ENCODE measurements at places on chromosomes 4 and X.
A peak's percentile ranks its signal among the peaks of the same experiment; 100 is the strongest.

DNA sequence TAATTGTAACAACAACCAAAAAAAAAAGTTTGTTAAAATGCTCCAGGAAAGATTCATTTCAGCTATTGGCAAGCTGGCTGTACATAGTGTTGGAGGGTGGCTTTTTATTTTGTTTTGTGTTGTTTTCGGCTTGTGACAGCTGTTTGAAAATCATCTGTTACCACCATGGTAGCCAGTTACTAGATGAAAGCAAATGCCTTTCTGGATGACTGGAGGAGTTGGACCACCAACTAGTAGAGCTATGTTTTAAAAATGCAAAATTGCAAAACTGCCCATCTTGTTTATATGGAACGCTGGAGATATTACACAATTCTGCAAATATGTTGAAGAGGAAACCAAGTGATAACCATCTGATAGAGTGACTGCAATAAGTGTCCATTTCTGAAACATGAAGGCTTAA, 53.2 kb upstream of the TNIP3 start:
- peak; percentile 23 for DNase-seq

- no peak for DNase-seq
Measured at GRCh38 chr4:7280926-7281690, 88.8 kb downstream of the SORCS2 start.

DNA sequence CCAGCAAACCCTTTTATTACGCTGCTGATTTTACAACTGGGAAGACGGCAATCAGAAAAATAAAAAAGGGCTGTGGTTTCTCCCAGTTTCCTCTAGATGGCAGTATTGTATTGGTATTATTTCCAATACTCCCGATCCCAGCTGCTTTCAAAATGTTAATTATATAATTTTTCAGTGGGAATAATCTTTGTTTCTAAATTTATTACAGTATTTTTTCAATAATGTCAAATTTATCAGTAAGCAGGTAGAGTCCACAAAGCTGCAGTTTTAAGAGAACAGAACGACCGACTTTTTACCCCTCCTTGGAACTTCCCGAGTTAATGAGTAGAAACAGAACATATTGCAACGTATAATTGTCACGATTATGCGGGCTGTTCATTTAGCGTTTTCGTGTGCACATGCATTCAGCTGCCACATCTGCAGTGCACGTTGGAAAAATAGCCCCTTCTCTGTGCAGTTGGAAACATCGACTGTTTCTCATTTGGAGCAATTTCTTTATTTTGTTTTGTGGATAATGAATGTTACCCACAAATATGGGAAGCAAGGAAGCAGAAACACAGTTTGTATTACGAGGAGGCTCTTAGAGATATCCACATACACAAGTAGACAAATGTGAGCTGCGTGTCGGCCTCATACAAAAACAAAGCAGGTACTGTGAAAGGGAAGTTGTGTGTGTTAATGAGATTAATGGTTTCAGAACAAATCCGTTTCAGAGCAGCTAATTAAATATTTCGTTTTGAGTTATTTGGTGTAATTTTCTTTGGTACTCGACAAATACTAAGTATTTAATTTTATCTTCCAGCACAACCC, 188.0 kb downstream of the STIM2 start:
- no peak for DNase-seq

- no peak for DNase-seq
Measured at GRCh38 chr4:186499467-186499866, 55.9 kb downstream of the MTNR1A start.

GRCh38 chrX:37754516-37754915, 25.3 kb upstream of the CYBB start:
- no peak for DNase-seq

DNA sequence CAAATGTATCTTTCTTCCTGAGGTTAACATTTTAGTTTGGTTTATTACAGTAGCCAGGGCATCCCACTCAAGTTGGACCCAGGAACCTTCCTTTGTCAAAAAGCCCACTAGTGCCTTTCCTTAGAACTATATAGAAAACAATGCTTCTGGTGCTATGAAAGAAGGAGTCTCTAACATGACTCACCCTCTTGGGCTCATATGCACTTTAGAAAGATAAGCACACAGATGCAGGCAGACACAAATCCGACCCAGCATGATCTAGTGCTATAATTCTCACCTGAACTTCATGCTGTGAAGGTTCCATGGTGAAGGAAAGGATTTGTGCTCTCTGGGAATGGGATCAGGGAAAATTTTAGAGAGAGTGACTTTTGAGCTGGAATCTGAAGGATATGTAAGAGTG, 289.4 kb downstream of the ANKRD50 start:
- DNase-seq: no peak

DNA sequence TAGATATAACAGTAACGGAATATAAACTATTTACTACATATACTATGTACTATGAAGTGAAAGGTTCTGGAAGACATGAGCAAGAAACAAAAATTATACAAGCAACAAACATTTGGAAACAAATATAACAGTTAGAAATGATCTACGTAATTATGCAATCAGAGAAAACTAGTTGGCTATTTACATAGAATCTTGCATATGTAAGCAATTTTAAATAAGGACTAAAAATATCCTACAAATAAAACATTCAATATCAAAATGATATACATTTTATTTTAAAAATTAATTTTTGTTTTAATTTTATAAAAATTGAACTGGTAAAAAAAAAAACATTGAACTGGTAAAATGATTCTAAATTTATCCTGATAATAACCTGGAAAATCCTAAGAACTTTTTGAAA, 642.5 kb upstream of the PCDH10 start:
- no peak for DNase-seq

DNA sequence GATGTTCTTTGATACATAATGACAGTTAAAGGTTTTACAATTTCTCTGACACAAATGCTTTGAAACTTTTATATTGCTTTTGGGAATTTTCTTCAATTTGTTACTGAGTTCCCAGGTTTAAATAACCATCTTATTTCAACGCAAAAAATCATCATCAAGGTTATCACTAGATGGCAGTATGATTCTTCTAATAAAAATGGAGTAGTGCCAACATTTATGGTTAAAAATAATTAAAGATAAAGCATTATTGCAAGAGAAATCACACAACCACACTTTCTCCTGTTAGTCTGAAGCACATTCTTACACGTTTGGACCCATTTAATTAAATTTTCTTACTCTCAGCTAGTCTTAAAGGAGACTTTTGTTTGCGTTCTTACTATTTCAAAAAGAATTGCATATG, 611.3 kb upstream of the CPXCR1 start:
- no peak for DNase-seq

- no peak for DNase-seq
Measured at GRCh38 chrX:137847376-137847775, 281.4 kb downstream of the ZIC3 start.

DNA sequence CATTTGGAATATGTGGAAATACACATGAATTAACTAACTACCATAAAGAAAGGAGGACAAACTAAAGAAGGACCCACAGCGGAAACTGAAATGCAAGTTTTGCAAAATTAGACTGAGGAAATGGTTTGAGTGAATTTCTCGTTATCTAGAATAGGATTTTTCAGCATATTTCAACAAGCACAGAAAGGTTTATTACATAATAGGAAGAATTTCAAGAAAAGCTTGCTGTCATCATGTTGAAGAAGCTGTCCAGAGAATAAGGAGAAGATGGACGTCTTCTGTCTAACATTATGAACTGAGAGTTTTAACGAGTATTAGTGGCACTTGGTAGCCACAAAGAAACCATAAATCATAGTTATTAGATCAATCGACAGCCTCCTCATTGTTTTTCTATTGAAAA, 45.0 kb downstream of the TEC start:
- no peak for DNase-seq

DNA sequence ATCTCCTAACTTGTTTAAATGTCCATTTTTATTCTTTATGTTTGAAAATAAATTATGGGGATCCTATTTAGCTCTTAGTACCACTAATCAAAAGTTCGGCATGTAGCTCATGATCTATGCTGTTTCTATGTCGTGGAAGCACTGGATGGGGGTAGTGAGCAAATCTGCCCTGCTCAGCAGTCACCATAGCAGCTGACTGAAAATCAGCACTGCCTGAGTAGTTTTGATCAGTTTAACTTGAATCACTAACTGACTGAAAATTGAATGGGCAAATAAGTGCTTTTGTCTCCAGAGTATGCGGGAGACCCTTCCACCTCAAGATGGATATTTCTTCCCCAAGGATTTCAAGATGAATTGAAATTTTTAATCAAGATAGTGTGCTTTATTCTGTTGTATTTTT, 27.6 kb downstream of the NUDT6 start:
- DNase-seq: no peak

DNA sequence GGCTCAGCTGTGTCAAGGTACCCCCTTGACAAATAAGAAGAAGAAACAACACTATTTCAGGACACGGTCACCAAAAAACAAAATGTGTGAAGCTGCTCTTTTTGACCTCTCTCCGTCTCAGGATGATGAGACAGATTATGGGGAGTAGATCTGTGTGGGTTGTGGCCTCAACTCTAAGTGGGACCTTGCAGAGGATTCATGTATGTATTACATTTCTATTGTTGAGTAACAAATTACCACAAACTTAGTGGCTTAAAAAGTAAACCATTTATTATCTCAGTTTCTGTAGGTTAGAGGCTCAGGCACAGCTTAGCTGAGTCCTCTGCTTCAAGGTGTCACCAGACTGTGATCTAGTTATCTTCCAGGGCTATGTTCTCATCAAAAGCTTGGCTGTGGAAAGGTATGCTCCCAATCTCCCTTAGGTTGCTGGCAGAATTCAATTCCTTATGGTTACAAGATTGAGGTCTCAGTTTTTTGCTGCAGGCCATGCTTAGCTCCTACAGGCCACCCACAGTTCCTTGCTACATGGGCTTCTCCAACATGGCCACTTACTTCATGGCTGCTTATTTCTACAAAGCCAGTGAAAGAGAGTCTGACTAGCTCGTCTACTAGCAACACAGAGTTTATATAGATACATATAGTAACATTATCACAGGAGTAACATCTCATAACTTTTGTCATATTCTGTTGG, 28.1 kb downstream of the DGKK start:
- no peak for DNase-seq

- DNase-seq: no peak
Measured at GRCh38 chr4:2836391-2836859, 7.2 kb upstream of the ADD1 start.

- DNase-seq: no peak
Measured at GRCh38 chr4:26074712-26075430, 160.9 kb downstream of the SMIM20 start.

GRCh38 chr4:1856943-1857699, 1.2 kb upstream of the LETM1 start:
- DNase-seq: no peak

GRCh38 chr4:81165861-81166430, 49.1 kb downstream of the PRKG2 start:
- no peak for DNase-seq

- no peak for DNase-seq
Measured at GRCh38 chrX:110578270-110578669, 217.3 kb downstream of the CHRDL1 start.

GRCh38 chr4:95552942-95553550, 4.3 kb upstream of the UNC5C start:
- DNase-seq: no peak

- DNase-seq: no peak
Measured at GRCh38 chr4:41177016-41177415, 37.3 kb downstream of the APBB2 start.

DNA sequence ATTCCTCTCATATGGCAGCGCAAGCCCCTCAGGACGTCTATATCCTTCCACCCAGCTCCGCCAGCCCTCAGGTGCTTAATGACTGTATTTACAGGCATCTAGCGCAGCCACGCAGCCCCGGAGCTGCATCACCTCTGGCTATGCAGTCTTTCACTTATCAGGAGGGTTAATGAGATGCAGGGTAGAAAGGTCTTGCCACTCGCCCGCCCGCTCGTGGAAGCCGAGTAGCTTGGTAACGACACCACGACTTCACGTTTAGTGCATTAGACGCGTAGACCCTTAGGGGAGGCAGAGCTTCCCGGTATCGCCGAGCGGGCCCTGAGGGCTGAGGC, 1.5 kb upstream of the SLC16A2 start:
- no peak for DNase-seq

- no peak for DNase-seq
Measured at GRCh38 chr4:41485041-41485440, 52.9 kb upstream of the LIMCH1 start.

- no peak for DNase-seq
Measured at GRCh38 chr4:128483816-128484215, 196.2 kb upstream of the PGRMC2 start.

GRCh38 chr4:122555216-122555615, 65.7 kb downstream of the IL21 start:
- DNase-seq: no peak

DNA sequence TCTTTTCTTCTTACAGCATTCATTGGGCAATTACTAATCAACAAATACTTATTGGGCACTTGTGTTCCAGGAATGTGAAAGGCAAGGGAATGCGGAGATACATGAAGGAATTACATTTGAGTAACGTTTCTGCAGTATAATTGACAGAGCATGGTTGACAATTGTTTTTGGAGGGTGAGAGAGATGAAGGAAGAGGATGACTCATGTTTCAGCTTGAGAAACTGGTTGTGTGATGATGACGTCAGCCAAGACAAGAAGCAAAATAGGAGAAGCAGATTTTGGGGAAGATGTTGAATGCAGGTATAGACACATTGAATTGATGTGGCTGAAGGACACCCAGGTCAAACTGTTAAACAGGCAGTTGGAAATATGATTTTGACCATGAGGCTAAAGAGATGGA, 8.0 kb upstream of the CPEB2 start:
- DNase-seq: no peak

- no peak for DNase-seq
Measured at GRCh38 chrX:16215660-16216059, 48.4 kb downstream of the MAGEB17 start.

DNA sequence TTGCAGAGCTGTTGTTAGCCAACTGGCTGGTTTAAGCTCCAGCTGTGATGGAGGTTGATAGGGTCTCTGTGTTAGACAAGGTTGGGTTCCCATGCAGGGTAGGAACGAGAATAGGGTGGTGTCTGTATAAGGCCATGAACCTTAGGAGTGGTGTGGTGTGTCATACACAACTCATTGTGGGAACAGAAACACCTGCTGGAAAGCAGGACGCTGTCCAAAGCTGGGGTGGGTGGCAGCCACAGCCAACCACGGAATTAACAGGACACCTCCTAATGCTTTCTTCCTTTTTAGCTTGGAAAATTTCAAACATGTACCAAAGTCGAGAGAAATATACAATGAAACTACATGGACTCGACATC, 94.4 kb downstream of the ARHGAP10 start:
- no peak for DNase-seq

GRCh38 chr4:146059151-146059550, 116.4 kb upstream of the LSM6 start:
- DNase-seq: no peak

DNA sequence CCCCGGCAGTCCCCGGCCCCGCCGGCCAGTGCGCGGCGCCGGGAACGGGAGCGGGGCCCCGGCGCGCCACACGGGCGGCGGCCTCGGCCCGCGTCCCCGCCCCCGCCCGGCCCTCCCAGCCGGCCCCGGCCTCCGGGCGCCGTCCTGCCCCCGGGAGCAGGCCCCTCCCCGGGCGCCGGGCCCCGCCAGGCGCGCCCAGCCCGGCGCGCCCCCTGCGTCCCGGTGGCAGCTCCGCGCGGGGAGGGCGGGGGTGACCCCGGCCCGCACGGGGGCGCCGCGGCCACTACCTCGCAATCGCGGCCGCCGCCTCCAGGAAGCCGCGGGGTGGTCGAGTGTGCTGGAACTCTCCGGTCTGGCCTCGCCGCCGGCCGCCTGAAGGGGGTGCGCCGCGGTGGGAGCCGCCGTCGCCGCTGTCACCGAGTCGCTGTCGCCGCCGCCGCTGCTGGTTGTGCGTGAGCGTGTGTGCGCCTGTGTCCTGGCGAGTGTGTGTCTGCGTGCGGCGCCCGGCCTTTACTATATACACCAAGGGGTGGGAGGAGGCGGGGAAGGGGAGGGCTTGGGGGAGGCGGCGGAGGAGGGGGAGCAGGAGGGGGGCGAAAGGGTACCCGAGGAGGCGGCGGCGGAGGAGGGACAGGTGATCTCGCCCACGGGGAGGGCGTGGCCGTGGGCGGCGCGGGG, at the start of gene RAI2:
Gene RAI2 (minus strand): TSS at position 488 of the 678 bp plus-strand sequence. CDS start 59,288 bp downstream, outside the sequence.
- DNase-seq: no peak
